ENCODE measurements at places on chromosomes 11 and 22.

GRCh38 chr11:73894725-73895335 is 18.0 kb downstream of the PAAF1 start:
- no peak for DNase-seq

DNA sequence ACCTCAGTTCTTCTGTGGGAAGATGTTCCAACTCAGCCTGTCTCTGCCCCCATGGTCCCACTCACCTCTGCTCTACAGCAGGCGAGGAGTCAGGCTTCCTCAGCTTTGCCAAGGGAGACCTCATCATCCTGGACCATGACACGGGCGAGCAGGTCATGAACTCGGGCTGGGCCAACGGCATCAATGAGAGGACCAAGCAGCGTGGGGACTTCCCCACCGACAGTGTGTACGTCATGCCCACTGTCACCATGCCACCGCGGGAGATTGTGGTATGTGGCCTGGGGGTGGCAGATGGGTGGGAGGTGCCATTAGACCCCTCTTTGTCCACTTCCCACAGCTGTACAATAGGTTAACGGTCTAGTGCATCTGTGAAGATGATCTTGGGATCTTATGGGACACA is 73.3 kb downstream of the MYO7A start:
- DNase-seq = no peak

GRCh38 chr11:19243143-19243542 is 2.4 kb upstream of the E2F8 start:
- DNase-seq = no peak

GRCh38 chr11:17548444-17548843 is 1.4 kb downstream of the OTOG start:
- peak; percentile 40 for DNase-seq

DNA sequence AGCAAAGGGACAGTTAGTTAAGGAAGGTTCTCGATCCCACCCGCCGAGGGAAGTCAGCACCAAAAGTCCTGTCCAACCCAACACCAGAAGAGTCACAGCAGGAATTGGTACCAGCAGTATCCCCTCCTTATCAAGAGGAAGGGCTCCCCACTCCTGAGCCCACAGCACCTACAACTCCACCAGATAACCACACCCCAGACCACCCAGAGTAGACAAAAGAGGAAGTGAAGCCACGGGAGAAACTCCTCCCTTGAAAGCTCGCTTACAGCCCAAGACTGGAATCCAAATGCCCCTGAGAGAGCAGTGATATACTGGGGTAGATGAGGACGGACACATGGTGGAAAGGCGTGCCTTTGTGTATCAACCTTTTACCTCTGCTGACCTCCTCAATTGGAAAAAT is 7.3 kb upstream of the CD5 start:
- DNase-seq = no peak

DNA sequence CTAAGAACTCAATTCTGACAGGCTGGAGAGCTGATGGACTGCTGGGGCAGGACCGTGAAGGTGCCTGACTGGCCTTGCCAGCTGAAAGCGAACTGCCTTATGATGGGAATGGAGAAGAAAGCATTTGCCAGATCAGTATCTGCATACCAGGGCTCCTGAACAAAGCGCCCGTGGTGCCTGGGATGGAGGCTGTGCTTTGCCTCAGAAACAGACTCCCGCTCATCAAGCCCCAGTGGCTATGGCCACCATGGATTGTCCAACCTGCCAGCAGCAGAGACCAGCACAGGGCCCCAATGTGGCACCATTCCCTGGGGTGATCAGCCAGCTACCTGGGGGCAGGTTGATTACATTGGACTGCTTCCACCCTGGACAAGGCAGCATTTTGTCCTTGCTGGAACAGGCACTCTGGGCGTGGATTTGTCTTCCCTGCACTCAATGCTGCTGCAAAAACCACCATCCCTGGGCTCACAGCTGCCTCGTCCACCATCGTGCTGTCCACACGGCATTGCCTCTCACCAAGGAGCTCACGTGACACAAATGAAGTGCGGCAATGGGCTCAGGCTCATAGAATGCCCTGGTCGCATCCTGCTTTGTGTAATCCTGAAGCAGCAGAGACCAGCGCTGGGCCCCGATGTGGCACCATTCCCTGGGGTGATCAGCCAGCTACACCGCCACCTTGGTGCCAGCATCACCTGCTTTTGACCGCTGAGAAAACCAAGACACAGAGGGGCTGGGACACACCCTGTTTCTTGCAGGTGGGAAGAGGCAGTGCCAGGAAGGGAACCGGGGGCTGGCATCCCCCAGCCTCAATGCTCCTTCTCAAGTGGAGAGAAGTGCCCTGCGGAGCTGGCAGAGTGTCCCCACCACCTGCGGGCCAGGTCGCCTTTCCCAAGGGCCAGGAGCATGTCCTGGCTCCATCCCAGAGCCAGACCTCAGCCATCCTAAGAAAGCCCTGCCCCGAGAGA is 1367.5 kb downstream of the BRD1 start:
- DNase-seq = no peak

GRCh38 chr11:41050791-41051190 is 408.7 kb downstream of the LRRC4C start:
- no peak for DNase-seq

DNA sequence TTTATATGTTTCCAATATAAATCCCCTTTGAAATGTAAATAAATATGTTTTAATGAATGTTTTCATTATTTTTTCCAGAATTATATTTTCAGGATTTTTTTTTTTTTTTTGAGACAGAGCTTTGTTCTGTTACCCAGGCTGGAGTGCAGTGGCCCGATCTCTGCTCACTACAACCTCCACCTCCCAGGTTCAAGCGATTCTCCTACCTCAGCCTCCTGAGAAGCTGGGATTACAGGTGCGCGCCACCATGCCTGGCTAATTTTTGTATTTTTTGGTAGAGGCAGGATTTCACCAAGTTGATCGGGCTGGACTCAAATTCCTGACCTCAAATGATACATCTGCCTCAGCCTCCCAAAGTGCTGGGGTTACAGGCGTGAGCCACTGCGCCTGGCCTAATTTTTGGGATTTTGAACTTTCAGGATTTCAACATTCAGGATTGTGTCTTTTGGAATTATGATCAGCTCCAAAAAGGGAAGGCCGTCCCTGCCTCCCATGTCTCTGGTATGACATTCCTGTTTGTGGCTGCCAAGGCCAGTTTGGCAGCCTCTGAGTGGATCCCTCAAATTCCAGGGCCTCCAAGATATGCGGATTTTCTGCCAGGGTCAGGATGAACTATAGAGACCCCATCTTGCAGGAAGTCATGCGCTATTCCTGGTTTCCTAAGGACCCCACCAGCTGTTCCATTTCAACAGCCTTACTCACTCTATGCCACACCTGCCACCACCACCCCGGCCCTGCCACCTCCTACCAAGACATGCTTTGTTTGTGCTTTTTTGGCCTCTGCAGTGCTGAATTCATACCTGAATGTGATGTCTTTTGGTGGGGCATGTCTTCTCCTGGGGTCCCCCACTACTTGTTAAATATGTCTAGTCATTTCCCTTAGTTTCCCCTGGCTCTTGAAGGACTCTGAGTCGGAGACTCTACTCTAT is 21.9 kb upstream of the TMPRSS4 start:
- DNase-seq = no peak

DNA sequence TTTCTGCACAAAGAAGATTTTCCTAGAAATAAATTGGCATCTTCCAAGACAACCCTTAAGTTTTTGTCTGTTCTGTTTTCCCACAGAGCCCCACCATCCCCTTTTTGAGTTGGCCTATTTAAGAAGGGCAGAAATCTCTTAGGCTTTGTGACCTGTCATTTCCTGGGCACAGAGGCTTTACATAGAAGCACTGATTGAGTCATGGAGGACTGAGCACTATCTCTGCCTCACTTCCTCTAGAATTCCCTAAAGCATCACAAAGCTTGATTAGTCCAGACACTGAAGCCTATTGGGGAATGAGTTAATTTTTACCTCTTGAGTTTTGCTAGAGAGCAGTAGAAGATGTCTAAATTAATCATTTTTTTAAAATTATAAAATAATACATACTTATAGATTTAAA is 25.4 kb downstream of the TRIM44 start:
- no peak for DNase-seq

- no peak for DNase-seq
Measured at GRCh38 chr22:20244691-20245576, 23.2 kb downstream of the RTN4R start.

- DNase-seq = no peak
Measured at GRCh38 chr11:130068546-130068985, 1.1 kb upstream of the APLP2 start.

DNA sequence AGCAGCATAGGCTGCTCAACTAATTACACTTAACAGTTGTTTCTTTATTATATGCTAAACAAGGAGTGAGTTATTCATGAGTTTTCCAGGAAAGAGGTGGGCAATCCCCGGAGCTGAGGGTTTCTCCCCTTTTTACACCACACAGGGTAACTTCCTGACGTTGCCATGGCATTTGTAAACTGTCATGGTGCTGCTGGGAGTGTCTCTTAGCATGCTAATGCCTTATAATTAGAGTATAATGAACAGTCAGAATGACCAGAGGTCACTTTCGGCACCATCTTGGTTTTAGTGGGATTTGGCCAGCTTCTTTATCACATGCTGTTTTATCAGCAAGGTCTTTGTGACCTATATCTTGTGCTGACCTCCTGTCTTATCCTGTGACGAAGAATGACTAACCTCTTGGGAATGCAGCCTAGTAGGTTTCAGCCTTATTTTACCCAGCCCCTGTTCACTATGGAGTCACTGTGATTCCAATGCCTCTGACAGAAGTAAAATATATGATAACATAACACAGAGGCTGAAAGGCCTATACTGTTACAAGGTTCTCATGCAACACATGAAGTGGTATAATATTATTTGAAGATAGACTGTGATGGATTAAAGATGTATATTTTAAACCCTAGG is 41.3 kb upstream of the RDX start:
- DNase-seq = no peak

DNA sequence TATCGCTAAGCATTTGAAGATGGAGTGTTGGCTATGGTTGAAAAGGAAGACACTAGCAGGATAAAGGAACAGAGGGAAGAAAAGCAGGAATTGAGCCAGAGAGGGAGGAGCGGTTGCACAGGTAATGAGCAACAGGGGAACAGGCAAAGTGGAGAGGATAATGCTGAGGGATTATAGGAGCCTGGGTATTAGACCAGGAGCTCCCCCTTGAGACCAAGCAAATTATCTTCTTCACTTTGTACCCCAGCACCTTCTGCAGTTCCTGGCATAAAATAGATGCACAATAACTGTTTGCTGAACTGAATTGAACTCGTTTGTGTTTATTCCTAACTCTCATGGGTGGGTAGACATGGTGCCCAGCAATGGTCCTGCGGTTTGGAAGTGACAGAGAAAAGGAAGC is 54.6 kb upstream of the OR5P2 start:
- no peak for DNase-seq

DNA sequence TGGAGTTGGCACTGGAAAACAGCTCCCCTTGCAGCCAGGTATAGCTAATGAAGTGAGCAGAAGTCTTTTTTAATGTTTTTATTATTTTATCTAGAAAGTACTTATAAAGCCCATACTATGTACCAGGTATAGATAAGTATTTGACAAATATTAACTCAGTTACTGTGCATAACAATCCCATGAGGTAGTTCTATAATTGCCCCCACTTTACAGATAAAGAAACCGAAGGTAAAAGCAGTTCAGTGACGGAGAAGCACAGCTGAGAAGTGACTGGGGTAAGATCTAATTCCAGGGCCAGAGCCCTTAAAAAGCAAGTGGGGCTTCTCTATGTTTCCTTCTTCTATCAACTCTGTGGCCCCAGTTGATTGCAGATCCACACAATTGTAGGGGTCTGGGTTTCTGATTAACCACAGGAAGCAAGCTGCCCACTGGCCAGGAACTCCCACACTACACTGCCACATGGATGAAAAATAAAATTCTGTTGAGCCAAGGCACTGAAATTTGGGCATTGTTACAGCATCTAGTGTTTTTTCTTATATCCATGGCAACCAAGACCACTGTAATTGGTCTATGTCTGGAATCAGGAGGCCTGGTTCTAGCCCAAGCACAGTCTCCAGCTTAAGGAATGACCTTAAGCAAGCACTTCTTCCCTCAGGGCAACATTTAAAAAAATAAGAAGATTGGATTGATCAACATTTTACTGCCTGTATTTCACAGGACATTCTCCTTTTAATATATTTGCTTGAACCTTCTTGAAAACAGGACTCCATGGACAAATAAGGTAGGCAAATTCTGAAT is 55.3 kb upstream of the TEAD1 start:
- no peak for DNase-seq

DNA sequence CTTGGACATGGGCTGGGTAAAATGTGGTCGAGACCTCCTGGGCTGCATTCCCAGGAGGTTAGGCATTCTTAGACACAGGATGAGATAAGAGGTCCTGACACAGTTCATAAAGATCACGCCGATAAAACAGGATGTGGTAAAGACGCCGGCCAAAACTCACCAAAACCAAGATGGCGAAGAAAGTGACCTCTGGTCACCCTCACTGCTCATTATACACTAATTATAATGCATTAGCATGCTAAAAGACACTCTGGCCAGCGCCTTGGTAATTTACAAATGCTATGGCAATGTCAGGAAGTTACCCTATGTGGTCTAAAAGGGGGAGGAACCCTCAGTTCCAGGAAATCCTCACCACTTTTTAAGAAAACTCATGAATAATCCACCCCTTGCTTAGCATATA is 983.3 kb downstream of the OPCML start:
- DNase-seq = no peak

GRCh38 chr11:76047231-76047630 is 159.1 kb downstream of the WNT11 start:
- DNase-seq = no peak

DNA sequence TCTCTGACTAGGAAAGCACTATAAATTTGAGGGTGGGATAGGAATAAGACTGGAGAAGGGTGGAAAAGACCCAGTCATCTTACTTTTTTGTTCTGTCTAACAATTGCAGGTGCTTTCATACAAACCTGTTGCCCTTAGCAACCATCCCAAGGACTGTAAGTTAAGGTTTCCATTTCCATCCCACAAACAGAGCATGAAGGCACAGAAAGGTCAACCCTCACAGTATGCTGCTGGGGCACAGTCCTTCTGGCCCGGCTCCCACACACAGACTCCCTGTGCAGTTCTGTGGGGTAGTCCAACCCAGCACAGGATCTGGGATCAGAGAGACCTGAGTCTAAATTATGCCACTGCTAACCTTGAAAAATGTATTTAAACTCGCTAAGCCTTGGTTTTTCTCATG is 38.4 kb upstream of the ETS1 start:
- no peak for DNase-seq

DNA sequence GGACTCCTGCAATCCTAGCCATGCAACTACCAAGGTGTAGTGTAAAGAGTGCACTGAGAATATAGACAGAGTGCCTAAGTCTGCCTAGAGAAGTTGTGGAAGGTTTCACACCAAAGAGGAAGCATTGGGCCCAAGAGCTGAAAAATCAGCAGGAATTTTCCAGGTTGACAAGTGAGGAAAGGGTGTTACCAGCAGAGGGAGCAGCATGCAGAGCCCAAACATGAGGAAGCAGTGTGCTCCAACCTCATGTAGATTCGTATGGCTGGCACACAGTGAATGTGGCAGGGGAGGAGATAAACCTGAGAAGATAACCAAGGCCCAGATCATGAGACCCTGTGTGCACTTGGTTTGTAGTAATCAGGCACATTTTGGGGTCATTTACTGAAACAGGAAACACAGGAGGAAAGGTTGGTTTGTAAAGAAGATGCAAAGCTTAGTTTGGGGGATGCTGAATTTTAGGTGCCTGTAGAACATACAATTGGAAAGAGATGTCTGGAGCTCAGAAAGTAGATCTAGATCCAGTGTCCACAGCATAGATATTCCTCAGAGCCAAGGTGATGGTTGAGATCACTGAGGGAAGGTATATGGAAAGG is 1.7 kb downstream of the HPX start:
- peak; percentile 68 for DNase-seq
